ENCODE measurements at places on chromosomes 7 and 10.

GRCh38 chr7:5207131-5207530 is 17.1 kb downstream of the WIPI2 start:
- DNase-seq: no peak

DNA sequence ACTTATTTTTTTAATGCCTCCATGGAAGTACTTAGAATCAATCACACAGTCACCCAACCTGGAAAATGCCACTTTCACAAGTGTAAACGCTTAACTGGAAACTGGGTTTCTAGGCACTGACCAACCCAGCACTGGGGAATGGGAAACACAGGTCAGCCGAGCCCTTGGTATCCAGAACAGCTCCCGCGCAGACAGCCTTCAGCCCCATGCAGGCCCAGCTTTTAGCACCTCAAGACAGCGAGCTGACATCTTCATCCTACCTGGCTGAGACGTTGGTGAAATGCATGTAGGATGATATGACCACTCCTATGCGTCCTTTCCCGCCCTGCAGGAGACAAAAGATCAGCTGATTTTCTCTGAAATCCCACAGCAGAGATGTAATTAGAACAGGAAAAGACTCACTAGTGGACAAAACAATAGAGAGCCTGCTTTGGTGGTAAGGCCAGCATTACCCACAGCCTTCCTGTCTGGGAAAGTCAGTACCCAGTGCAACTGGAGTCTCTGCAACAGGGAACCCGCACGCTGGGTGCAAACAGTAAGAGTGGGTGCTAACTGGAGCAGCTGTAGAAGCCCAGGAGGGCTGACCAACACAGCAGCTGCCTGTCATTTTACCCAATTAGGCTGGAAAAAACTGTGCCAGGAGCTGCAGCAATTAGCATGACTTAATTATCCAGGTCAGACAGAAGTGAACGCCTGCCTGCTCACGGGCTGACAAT is 153.7 kb downstream of the TNS3 start:
- DNase-seq: no peak

DNA sequence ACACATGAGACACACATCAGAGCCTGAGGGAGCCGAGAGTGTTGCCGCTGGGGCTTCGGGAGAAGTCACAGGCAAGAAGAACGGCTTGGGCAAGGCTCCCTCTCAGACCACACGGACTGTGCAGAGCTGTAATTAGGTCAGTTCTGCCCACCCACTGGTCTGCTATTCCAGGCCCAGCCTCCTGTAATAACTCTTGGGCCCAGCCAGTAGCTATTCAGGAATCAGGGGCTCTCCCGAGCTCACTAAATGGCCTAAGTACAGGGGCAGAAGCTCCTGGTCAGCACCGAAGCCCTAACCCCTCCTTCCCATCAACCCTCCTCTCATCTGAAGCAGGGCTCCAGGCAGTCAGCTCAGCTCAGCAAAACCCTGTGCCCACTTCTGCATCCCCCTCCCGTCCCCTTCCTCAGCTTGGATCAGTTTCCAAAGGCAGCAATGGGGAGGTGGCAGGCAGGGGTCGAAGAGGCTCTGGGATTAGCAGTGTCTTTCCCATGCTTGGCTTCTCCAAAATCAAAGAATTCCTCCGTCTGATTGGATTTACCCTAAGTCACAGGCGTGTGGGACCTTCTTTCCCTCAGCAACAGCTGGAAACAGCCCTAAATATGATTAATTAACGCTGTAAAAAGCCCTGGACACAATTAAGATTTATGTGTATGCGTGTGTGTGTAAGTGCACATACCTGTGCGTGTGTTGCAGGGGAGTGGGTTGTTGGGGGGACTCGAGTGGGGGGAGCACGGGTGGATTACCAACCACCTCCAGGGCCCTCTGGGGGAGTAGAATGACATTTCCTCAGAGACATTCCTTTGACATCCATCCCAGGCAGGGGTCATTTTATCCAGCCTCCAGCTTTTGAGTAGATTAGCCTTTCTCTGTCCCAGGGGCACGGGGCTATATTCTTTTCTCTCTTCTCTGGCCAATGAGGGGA is 48.4 kb upstream of the BTRC start:
- no peak for DNase-seq

GRCh38 chr7:67947646-67948045 is 951.0 kb downstream of the TYW1 start:
- no peak for DNase-seq

DNA sequence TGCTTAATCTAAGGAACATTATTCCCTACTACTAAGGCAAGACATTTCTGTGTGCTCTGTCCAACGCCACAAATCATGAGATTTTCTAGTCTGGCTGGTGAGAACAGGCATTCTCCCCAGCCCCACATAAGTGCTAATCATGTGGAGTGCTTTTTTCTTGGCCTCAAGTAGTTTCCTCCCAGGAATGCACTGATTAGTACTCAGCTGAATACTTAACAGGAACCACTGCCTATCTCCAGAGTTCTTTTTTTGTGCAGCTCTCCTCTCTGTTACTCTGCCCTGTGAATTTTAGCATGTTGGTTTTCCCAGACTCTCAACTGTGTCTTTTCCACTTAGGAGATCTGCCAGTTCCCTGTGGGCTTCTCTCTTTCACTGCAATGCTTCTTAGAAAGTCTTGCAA is 1098.5 kb upstream of the LRRTM3 start:
- no peak for DNase-seq

DNA sequence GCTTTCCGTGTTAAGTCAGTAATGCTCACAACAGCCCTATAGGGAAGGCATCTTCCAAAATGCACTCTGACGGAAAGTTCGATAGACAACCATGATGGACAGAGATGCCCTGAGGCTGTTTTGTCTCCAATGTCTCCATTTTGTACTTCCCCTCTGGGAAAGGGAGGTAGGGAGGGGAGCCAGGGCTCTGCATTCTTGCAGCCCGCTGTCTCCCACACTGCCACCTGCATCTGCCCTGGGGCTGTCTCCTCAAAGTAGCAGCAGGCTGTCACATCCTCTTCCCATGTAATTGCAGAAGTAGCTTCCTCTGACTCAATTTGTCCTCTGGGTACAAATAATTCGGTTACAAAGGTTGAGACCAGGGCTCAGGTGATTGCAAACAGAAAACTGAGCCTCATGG is 131.4 kb downstream of the GPAM start:
- DNase-seq: no peak

GRCh38 chr10:123359539-123359938 is 205.3 kb downstream of the BUB3 start:
- no peak for DNase-seq
